Choroid plexus epithelial cell (primary cell): ENCODE measurements at places on chromosomes 11 and 22.
A peak's percentile ranks its signal among the peaks of the same experiment; 100 is the strongest.

- DNase-seq, result no peak
Measured at GRCh38 chr11:7016011-7016410, 4.1 kb downstream of the ZNF214 start.

DNA sequence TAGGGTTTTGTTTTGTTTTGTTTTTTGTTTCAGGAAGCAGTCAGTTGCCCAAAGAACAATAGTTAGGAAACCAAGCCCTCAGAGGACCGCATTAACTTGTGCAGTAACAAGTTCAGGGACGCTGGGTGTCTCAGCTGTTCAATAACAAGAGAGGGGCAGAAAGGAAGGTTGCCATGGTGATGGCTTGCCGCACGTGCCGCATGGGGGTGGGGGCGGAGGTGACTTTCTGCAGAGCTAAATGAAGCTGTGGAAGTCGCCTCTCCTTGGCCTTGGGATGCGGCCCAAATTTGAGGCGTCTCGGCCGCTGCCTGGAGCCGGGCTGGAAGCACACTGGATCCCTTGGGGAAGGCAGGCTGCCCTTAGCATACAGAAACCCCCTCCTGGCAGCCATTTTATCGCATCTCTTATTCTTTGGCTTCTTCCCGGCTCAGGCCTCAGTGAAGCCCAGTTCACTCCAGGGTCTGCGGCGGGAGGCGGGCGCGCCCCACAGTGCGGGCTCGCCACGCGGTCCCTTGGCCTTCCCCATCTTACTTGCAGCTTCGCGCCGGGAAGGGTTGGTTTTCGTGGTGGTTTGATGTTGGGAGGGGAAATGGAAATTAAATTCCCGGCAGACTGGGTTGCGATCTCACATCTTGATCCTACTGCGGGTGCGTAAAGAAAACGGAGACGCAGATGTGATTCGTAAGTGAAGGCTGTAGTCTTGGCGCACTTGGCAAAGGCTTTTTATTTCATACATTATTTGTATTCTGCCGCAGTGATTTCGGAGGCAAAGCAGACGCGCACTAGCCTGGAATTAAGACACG is 94.3 kb downstream of the SLC17A6 start:
- DNase-seq, result peak; percentile 56

GRCh38 chr22:37379085-37379484 is 48.2 kb downstream of the ELFN2 start:
- DNase-seq, result no peak

GRCh38 chr22:43151251-43152002 is at the start of gene TSPO:
TSS of gene TSPO (plus strand) at chr22:43151559. CDS start at chr22:43159239, 7,680 bp downstream.
- no peak for DNase-seq

DNA sequence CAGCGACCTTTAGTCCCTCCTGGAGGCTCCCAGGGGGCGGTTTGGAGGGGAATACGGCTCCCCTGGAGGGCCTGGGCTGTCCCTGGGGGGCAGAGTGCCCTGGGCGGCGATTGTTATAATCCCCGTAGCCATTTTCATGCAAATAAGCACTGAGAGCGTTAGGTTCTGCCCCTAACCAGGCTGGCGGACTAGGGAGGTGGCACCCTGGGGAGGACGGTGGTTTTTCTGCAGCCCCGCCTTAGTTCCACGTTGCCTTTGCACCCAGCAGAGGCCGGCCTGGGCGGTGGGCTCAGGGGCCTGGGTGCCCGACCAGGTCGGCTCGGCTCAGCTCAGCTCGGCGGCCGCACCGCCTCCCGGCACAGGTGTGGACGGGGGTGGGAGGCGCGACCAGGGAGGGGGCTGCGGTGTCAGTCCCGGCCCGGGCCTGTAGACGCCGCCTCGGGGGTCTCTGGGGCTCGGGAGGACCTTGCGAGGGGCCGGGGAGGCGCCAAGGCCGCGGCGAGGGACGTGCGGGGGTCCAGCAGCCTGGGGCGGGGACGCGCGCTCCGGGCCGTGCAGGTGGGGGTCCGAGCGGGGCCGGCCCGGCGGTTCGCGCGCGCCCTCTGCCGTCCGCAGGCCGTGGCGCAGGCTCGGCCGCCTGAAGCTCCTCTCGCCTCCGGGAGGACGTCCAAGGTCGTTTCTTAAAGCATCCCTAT is 2.3 kb upstream of the DUSP8 start:
- DNase-seq, result peak; percentile 44

DNA sequence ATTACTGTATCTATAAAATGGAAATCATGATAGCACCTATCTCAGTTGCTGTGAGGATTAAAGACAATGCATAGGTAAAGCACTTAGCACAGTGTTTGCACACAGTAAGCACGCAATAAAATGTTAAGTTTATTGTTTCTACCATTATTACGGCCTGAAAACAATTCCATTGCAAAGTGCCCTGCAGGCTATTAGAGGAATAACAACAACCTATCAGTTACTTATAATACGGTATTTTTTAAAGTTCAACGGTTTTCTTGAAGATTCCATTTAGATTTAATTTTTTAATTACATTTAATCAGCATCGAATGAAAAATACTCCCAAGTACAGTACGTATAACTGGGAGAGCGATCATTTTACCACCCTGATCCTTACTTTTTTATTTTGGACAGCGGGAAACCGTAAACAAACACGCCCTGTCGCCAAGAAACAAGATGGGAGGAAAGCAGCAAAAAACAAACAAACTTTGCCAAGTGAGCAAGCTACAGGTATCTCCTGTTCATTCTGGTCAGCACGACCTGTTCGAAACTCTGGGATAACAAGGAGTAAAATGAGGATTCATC is 893 bp downstream of the SLC36A4 start:
- peak; percentile 52 for DNase-seq

DNA sequence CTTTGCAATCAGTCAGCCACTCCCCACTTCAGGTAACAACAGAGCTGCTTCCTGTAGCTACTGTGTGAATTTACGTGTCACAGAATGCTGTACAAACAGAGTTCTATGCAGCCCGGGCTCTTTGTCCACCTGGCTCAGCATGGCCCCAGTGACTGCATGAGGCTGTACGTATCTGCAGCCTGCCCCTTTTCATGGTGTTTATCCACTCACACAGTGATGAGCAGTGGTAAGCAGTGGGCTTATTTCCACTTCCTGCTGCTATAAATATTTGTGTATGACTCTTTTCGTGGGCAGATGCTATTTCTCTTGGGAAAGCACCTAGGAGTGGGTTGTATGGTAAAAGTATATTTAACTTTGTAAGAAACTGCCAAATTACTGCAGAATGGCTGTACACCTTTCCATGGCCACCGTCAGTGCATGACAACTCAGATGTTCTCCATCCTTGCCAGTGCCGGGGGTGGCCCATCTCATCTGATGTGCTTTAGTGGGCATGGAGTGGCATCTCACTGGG is 43.3 kb downstream of the MYEOV start:
- DNase-seq, result peak; percentile 48

GRCh38 chr11:13963949-13964770 is 1.6 kb downstream of the SPON1 start:
- no peak for DNase-seq
